ENCODE measurements at places on chromosomes 3 and 15. TPM values are rescaled to one million over a fixed set of nuclear protein-coding genes. Genes with fewer than 3 reads are reported as not detected.

CD96 gene
- total RNA-seq, result not detected

TGM4 gene
- total RNA-seq, result not detected

KY gene
- not detected for total RNA-seq

NUTM1 gene
- total RNA-seq, result not detected

SGO1 gene
- total RNA-seq, result 5.0 TPM

ENTPD3 gene
- total RNA-seq, result 1.7 TPM

PLSCR5 gene
- total RNA-seq, result not detected

CACNA2D3 gene
- total RNA-seq, result 10.0 TPM

PLAAT1 gene
- 21.2 TPM for total RNA-seq

LIPH gene
- not detected for total RNA-seq

STRIT1 gene
- not detected for total RNA-seq
